Hepatocyte (in vitro differentiated cells): ENCODE measurements at places on chromosomes 6 and 20. TPM values are rescaled to one million over a fixed set of nuclear protein-coding genes. Genes with fewer than 3 reads are reported as not detected.
A peak's percentile ranks its signal among the peaks of the same experiment; 100 is the strongest.

The CST4 gene
- not detected in 2 replicates for polyA plus RNA-seq

The SGK2 gene
- 8.8 and 12.5 TPM in 2 replicates for polyA plus RNA-seq

The RIMS1 gene
- 0.45 and 1.9 TPM in 2 replicates for polyA plus RNA-seq

The VGLL2 gene
- polyA plus RNA-seq = 0.29 TPM in 1 of 2 replicates, not detected in the other

The LY6G5C gene
- 0.63 and 5.0 TPM in 2 replicates for polyA plus RNA-seq

DNA sequence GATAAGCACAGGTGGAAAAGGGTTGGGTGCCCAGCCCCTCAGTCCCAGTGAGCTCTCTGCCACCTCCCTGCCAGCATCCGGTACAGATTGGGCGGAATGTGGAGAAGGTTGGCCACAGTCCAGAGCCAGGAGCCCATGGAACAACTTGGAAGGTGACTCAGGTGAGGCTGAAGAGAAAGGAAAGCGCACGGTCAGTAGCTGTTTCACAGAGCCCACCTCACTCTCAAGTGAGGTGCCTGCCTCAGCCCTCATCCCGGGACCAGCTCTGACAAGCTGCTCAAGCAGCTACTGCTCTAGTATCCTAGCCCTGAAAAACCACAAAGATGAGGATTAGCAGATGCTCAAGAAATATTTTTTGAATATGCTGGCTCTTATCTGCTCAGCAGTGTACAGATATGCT lies 1.1 kb upstream of the MMP24OS start:
- no peak overlapping the region for H3K4me3 ChIP-seq
- H3K4me1 ChIP-seq = peaks cover 14% of the 10 kb centered on the region
- H3K36me3 ChIP-seq = no peaks in the 10 kb centered on the region
- no peak for DNase-seq
- H3K27ac ChIP-seq = peak overlapping the region; percentile 99

GRCh38 chr6:142255785-142256184 lies 46.0 kb upstream of the ADGRG6 start:
- H3K4me3 ChIP-seq = no peak overlapping the region
- H3K27me3 ChIP-seq = no peaks in the 10 kb centered on the region
- peaks cover 6% of the 10 kb centered on the region for H3K4me1 ChIP-seq
- no peak for DNase-seq

DNA sequence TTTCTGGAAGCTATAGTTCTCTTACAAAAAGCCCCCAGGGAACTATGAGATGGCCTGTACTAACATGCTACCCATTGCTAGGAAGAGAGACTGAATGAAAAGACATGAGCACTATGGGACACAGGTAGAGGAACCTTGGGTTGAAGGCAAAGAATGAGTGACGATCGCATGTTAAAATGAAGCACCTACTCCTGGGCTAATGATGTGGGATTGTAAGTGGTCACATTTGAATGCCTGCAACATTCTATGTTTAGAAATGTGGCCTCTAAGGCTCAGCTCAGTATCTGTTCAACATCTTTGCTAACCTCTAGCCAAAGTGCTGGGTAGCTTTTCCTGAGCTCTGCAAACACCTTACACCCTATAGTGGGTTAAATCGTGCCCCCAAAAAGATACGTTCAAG lies 5.2 kb upstream of the ZC3H12D start:
- H3K4me1 ChIP-seq = peaks cover 6% of the 10 kb centered on the region
- no peak overlapping the region for H3K4me3 ChIP-seq
- H3K36me3 ChIP-seq = no peaks in the 10 kb centered on the region
- H3K27me3 ChIP-seq = no peaks in the 10 kb centered on the region

DNA sequence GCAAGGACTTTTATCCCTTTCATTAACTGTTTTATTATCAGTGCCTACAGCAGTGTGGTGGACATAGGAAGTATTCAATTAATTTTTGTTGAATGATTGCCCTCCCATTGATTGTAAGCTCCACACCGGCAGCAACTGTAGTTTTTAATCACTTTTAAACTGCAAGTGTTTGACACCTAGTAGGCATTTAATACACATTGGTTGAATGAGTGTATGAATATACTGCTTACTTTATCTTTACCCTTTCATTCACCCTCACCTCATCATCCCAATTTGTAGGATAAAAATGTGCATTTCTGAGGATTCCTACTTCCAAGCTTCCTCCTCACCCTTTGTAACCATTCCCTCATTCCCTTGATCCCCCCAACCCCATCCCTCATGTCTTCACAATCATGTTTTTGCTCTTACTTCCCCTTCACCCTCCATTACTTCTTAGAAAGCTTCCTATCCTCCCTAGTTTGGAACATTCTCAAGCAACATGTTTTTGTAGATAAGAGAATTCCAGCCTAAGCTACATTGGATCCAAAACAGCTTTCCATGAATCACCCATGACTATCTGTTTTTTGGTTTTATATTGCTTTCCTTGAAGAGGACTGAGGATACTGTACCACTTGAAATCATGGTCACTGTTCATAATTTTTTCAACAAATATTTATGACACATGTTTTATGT lies 955 bp upstream of the SLC26A8 start:
- H3K4me1 ChIP-seq = peaks cover 5% of the 10 kb centered on the region
- no peak overlapping the region for H3K4me3 ChIP-seq

GRCh38 chr6:8545336-8545735 lies 110.0 kb upstream of the SLC35B3 start:
- H3K36me3 ChIP-seq = no peaks in the 10 kb centered on the region
- H3K4me1 ChIP-seq = no peaks in the 10 kb centered on the region
- DNase-seq = no peak
- no peak overlapping the region for H3K27ac ChIP-seq
- H3K27me3 ChIP-seq = no peaks in the 10 kb centered on the region
